ENCODE measurements at places on chromosomes 5 and 9.

GRCh38 chr5:152140347-152140746 is 215.7 kb upstream of the GLRA1 start:
- DNase-seq = peak; percentile 6

DNA sequence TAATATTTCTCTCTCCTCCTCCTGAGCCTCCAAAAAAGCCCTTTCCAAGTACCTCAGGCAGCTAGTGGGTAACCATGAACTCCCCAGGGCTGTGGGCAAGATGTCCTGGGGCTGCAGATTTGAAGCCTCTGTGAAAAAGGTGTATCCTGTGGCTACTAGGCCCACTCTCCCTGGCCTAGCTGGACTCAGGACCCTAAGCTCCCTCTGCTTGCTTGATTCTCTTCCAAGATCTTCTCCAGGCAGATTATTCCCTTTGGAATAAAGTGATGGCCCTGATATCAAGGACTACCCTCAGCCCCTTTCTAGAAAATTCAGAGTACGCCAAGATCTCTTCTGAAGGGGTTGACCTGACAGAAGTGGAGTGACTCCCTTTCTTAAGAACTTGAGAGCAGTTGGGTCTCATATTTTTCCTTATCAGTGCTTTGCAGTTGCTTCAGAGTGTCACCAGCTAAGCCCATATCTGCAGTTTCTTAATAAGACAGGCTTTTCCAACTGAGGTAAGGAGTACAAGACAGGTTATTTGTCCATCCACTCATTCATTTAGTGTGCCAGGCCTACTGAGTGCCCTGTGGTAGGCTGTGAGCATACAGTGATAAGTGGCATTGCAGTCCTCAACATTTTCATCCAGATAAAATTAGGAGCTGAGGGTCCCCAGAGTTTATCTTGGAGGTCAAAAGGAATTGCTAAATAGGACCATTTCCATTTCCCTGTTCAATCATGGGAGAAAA is 42.5 kb downstream of the CYSTM1 start:
- no peak for DNase-seq

- no peak for DNase-seq
Observed at GRCh38 chr9:14500705-14501104, 186.8 kb upstream of the NFIB start.

GRCh38 chr5:171131497-171131896 is 177.6 kb upstream of the TLX3 start:
- peak; percentile 11 for DNase-seq

- DNase-seq = peak; percentile 82
Observed at GRCh38 chr5:155085282-155085989, 71.9 kb downstream of the KIF4B start.

DNA sequence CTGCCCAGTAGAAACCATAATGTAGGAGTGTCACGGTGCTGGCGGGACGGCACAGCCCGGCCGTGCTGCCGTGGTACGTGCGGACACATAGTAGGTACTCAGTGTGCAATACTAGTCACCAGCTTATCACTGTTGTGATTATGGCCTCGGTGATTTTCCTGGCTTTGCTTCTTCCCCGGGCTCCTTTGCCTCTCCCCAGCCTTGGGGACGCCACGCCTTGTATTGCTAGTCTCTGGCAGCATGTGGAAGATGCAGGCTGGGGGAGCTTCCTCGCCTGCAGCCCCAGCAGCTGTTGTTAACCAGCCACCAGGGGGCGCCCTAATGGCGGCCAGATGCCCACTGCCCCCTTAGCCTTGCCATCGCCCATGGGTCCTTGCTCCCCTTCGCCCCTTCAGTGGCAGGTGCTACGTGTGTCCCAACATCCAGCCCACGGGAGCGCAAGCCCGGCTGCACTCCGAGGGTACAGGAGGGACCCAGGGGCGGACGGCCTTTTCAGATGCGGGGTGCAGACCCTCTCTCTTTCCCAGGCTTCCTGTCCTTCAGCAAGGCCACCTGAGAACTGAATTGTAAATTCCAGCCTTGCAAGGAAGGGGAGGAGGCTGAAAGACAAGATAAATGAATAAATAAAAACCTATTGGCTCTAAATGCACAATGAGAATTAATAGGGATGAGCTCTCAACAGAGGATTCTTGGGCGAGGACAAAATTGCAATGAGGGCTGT is 8.0 kb downstream of the NTNG2 start:
- no peak for DNase-seq

DNA sequence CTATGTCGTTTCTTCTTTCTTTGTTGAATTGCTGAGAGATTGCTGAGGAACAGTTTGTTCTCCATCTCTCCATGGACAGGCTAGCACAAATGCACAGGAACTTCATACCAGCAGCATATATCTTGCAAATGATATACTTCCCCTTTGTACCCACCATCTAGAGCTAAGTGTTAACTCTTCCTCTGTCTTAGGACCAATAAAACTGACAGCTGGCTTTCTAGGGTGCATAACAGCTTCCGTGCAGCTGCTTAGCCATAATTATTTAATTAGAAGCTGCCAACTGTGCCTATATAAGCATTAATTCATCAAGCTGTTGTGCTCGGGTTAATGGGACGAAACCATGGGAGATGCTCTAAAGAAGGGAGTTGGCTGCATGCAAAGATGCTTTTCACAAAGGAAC is 38.7 kb downstream of the KCTD16 start:
- no peak for DNase-seq

DNA sequence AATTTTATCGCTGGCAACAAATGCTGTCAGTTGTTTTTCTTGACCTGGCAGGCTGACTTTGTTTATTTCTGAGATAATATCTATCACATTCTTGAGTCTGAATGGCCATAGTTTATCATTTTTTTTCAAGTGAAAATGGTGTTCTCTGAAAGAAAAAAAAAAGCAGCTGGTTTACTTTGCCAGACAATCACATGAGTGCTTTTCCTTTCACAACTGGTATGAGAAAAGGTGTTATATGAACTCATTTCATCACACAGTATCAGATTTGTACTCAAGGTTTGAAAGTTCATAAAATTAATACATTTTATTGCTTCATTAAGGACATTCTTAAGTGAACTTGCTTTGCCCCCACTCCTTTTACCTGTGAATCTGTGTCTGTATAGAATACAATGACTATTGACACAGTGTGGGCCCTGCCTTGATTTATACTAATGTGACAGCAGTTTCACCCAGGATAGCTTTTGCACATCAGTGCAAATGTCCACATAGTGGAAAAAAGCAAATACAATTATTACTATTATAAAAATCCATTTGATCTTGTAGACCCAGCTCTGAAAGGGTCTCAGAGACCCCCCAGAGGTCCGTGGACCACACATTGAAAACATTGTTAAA is 33.1 kb upstream of the PRLR start:
- no peak for DNase-seq

- peak; percentile 24 for DNase-seq
Observed at GRCh38 chr5:77356740-77357139, 135.4 kb downstream of the WDR41 start.

DNA sequence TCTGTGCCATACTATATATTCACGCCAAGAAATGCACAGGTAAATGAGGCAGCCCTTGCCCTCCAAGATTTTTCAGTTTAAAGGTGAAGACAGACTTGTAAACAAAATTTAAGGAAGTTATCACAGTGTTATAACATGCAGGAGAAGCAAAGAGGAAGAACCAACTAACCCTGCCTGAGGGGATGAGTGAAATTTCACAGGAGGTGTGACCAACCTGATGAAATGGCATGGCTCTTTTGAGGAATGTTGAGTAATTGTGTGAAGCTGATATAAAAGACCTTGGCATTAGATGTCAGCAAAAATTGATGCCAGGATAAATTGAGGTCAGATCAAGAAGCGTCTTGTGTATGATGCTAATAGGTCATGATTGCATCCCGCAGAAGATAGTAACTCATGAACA is 86.5 kb downstream of the HCN1 start:
- DNase-seq = no peak

- peak; percentile 62 for DNase-seq
Observed at GRCh38 chr5:66958980-66959641, 237.5 kb downstream of the CD180 start.

GRCh38 chr5:157479166-157479565 is 19.2 kb downstream of the NIPAL4 start:
- DNase-seq = no peak

DNA sequence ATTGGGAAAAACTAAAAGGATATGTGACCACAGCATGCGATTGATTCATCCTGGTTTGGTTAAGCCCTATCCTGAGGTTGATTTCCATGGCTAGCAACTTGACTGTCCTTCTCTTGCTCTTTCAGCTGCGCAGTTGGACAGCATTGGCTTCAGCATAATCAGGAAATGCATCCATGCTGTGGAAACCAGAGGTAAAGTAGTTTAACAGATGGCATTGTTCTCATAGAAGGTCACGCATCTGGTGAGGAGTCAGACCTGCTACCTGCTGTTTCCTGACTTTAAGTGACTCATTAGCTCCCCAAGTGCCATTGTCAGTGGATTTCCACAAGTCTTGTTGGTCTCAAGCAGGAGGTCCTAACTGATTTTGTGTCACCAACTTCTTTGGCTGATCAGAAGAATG is 266.9 kb downstream of the ARHGAP26 start:
- peak; percentile 57 for DNase-seq

DNA sequence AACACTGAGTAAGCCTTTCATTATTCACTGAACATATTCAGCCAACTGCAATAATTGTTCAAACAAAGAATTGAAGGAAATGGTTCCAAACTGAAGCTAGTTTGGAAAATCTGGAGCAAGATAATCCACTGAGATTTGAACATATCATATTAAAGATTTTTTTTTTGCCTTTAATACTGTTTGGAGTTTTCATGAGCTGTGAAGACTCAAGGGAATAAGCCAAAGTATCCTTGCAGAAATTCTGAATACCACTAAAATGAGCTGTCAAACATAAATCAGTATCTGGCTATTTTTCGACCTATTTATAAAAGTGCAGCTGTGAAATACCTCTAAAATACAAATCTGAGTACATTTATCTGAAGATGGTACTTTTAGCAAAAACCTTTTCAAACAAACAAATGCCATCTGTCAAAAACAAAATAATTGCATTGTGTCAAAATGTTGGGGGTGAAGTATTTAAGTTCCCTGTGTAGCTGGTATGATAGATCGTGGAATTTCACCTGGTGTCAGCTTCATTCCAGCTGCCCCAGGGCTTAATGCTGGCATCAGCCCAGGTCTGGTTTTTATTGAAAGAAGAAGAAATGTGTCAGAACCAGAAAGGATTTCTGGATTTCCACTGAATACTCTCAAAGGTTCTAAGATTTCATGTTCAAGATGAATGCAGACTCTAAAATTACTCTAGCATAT is 149.0 kb upstream of the GRAMD2B start:
- DNase-seq = peak; percentile 70

DNA sequence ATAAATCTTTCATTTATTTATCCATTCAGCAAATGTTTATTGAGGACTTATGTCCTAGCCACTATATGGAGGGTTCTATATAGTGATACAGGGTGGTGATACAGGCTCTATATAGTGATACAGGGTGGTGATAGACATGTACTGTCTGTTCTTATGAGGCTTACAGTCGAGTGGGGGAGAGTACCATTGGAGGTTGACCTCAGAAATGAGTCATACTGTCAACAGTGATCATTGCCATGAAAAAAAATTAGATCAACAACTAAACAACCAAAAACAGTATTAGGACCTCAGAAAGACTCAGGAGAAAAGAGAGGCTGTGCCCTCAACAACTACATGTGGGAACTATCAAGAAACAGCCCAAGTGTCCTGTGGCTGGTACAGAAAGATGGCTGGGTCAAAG is 22.0 kb downstream of the PAPPA start:
- DNase-seq = no peak

DNA sequence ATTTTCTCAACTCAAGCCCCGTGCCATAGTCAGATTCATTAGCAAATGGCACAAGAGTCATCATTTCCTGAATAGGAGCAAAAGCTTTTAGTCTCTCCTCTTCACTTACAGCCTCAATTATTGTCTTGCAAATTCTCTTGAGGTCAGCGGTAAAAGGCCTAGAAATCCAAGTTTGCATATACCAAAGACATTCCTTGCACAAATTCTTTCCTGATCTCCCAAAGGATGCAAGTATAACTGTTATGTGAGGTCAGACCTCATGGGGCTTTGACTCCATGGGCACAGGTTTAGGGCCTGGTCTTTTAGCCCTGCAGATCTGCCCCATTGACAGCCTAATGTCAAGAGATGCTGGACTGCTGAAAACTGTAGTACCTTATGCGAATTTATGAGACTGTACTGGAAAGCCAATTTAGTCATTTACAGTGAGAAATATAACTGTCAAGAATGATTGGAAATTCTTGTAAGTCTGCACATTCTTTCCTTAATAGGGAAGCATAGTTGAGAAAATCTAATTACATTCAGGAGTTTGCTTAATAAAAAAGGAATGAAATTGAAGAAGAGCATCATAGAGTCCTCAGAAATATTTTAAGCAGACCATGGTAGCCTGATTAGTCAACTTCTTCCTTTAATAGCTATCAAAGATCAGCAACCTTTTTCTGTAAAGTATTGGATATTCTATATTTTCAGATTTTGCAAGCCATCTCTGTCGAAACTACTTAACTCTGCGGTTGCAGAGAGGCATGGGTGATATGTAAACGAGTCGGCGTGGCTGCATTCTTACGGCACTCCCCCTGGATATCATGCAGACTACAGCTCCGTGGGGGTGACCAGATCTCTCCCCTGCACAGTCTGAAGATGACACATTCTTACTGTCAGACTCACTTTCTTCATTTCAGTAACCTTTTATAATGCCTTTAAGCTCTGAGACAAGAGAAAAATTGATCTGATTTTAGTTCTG is 45.2 kb downstream of the GCNT4 start:
- no peak for DNase-seq

DNA sequence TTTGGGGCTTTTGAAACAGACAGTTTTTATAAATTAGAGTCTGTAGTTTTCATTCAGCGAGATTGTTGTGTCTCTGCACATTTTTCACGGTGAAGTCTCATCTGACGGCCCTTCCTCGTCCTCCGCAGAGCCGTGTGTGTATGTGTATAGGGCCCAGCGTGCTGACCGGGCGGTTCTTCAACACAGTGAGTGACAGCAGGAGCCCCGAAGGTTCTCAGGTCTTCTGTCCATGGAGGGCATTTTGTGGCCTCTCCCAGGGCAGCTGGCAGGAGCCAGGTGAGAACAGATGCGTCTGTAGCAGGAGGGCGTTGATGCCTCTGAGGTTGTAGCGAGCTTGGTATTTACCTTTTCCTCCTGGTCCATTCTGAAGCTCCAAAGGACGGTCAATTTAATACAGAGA is 116.0 kb upstream of the LPCAT1 start:
- no peak for DNase-seq

- no peak for DNase-seq
Observed at GRCh38 chr5:137666461-137666850, 69.4 kb downstream of the KLHL3 start.

Data from foreskin keratinocyte (primary cell).